ENCODE measurements at places on chromosomes 2 and 18. TPM values are rescaled to one million over a fixed set of nuclear protein-coding genes. Genes with fewer than 3 reads are reported as not detected.
A peak's percentile ranks its signal among the peaks of the same experiment; 100 is the strongest.

DNA sequence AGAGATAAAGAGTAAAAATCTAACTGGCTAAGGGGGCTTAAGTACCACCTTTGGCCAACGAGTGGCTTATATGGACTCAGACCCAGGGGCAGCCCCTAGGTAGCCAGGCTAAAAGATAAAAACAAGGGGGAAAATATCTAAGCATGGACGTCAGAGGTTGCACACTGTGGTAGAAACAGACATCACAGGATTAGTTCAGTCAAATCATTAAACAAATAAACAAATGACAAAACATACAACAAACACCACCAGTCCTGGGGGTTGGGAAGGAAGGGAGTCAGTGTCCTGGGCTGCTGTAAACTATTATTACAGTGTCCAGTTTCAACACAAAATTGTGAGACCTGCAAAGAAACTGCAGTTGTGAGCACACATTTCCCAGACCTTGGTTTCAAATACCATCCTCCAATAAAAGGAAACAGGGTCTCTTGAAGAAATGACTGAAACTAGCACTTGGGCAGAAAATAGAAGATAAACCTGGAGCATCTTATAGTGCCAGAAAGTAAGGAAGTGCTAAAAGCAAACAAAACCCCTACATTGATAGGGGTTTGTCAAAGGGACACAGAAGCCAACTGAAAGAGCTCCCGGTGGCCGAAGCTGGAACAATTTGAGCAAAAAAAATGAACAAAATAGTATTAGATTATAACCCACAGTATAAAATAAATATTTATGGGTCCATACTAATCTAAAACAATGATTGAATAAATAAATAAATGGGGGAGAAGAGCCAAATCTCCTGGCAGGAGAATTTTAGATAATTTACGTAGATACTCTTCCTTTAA lies 154.8 kb upstream of the KLF7 start:
- no peak for DNase-seq

DNA sequence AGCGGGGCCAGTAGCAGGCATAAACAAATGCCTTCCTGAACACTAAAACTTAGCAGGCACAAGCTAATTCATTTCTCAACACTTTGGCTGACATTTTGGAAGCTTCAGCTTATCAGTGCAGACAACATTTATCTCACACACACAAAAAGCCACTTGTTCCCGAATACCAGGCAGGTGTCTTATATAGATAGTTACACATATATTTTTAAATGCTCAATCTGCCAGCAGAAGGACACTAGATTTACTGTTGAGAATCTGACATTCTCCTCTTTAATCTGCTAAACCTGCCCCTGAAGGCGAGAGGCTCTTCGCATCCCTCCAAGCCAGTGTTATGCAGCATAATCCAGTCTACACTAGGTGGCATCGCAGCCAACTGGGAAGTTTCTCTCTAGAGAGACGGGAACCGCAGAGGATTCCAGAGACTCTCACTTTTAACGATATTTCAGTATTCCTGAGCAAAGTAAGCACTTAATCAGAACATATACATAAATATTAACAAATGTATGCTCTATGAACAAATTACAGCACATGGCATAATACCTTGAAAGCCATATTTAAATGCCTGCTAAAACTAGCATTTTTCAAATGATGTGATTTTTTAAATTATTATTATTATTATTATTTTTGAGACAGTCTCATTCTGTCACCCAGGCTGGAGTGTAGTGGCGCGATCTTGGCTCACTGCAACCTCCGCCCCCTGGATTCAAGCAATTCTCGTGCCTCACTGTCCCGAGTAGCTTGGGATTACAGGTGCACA lies 90.2 kb upstream of the SCG2 start:
- peak; percentile 53 for DNase-seq

DNA sequence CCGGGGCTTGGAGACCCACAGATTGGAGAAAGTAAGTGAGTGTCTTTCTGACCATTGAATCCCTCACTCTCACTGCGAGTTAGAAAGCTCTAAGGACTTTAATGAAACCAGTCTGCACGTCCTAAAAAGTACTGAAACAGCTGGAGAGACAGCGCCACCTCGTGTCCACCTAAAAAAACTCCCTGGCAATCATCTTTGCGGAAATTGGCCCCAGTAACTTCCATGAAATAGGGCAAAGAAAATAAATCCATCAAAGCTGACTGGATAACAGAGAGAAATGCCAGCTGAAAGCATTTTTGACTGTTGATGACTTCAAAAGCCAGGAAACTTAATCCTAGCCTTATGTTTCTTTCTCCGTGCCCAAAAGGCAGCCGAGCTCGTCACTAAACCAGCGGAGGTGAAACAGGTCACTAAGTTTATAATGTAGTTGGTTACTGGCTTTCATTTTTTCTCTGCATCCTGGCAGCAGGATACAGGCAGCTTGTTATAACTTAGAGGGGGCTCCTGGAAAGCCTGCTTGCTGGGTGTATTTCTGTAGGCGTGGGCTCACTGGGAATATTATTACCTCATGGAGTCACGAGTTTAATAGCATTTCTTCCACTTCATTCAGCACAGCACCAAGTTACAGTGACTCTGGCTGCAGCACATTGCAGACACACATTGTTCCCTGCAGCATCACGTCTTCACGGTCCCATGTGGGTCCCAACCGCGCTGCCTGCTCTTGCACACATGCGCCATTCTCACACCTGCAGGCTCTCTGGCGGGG lies 266.5 kb downstream of the HRH4 start:
- peak; percentile 50 for DNase-seq

DNA sequence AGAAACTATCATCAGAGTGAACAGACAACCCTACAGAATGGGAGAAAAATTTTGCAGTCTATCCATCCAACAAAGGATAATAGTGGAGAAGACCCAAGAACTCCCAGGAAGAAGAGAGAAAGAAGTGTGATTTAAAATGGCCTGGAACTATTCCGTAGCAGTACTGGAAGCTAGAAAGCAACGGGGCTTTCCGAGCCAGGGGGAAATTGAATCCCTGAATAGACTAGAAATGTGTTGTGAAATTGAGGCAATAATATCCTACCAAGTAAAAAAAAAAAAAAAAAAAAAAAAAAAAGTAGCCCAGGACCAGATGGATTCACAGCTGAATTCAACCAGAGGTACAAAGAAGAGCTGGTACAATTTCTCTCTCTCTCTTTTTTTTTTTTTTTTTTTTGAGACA lies 69.3 kb downstream of the FARP2 start:
- no peak for DNase-seq

DNA sequence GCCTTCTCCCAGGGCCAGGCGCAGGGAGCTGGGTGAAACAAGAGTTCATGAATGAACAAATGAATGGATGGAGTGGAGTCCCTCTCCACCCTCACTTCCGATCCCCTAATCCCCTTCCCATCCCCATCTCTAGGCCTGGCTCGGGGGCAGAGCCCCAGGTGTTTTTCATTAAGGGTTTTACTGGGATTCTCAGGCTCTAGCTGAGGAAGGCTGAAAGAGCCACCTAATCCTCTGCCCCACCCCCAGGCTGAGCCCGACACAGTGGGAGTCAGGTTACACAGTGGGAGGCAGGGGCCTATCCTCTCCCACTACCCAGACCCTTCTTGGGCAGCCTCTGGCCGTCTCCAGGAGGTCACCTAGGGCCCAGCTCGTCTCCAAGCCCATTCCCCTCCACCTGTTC lies 36.1 kb downstream of the SDC1 start:
- no peak for DNase-seq

DNA sequence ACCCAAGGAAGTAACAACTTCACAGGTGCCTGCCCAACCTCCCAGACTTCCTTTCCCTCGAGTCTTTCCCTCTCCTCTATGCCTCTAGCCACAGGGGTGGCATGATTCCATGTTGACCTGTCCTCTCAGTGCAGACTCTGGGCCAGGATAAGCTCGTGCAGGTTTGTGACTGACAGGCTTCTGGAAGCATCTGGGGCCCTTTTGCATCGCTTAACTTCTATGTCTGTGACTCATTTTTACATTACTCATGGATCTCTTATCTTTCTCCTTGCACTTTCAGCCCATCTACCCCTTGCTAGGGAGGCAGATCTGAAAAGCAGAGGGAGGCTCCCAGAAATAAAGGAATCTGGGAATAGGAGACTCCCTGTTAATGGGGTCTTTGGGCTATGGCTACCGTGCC lies 98.5 kb upstream of the RIOK3 start:
- DNase-seq = no peak

DNA sequence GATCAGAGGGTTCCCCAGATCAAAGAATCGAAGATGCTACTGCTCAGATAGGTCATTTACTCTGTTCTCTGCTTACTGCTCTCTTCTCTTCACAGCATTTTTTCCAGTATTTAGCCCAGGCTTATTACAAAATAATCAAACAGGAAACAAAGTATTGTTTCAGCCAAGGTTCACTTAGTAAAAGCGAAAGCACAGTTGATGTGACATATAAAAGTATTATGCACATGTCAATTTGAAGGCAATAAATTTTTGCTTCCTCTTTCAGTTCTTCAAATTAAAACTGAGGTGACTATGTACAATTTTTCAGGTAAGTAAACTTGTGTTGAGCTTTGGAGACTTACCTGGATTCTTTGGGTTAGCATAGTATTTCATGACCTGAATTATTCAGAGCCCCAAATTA lies 262.8 kb upstream of the CHST9 start:
- no peak for DNase-seq

DNA sequence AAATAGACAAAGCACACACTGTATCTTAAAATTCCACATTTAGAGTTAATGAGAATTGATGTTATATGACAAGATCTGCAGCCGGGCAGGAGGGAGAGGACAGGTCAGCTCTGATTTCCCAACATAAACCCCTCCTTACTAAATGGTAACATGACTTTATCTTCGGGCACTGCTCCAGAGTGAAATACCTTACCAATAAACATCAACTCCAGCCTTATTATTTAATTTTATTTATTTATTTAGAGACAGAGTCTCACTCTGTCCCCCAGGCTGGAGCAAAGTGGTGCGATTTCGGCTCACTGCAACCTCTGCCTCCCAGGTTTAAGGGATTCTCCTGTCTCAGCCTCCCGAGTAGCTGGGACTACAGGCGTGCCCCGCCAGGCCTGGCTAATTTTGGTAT lies 1.7 kb downstream of the CYB5A start:
- DNase-seq = no peak

GRCh38 chr18:54436501-54436900 lies 78.8 kb downstream of the C18orf54 start:
- no peak for DNase-seq

- no peak for DNase-seq
These were observed 1596.5 kb upstream of the NXPH2 start for GRCh38 chr2:140376686-140377085.

GRCh38 chr2:65165558-65165957 lies 35.7 kb upstream of the RAB1A start:
- no peak for DNase-seq

DNA sequence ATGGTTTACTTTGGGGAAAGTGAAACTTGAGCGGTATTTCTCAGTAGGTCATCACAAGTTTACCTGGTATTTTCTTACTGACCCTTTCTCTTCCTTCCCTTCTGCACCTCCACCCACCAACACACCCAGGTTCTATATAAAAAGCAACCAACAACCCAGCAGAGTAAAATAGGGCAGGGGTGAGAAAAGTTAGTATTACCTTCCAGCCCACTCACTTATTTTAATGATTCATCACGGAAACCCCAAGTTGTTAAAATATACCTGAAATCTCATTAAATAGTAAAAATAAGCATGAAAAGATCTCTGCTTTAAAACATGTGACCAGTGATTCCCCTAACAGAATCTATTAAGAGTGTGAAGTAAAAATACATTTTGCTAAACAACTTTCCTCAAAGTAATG lies 306.1 kb downstream of the ZEB2 start:
- no peak for DNase-seq

GRCh38 chr2:173571021-173571821 lies 216.5 kb downstream of the CDCA7 start:
- DNase-seq = peak; percentile 11

DNA sequence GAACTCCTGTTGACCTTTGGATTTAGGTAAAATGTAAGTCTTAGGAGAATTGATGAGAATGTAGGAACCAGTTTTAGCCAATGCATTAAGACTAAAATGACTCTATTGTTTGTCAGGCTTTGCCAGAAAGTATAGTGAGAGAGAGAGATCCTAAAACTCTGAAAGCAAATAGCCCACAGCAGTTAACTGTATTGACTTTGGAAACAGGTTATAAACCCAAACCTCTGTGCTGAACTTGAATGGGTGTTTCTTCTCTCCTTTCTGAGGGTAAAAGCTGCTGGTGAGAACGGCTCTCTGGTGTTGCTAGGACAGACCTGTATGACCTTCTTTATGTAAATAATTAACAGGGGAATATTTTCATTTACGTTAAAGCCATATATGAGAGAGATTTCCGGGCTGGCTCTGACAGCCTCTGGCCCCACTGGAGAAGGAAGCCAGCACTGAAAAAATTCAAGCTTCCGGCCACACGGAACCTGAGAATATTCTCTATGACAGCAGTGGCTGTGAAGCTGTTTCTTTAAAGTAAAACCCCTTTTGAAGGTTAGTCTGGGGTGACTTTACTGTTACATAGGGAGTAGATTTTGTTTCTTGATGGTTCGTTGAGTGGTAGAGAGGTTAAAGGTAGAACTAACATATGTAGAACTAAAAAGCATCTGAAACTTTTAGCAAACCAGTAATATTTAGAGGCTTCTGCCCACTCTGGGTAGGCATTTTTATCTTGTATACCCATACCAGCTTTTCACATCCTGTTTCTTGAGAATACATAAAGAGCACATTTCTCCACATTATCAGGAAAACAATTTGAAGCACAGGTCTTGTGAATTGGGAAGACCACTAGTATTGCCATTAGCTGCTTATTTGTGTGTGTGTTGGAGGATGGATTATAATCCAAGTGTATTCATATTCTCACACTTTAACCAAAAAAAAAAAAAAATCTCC lies 123.8 kb downstream of the SPTBN1 start:
- DNase-seq = no peak

DNA sequence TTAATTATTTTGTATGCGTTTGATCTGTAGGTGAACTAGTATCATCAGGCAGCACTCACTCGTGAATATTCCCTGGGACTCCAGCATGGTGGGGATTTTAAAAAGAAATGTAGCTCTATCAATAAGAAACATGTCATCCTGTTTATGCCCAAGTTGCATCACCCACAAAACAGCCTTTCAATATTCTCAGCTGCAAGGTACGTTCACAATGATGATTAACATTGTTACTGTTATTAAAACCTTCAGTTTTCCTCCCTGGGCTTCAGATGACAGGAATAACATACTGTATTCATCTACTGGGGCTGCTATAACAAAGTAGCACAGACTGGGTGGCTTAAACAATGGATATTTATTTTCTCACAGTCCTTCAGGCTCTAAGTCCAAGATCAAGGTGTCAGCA lies 87.9 kb upstream of the KLHL29 start:
- DNase-seq = no peak

GRCh38 chr18:66662632-66663031 lies 58.7 kb upstream of the CDH19 start:
- DNase-seq = no peak

TRIM43 gene
- total RNA-seq = not detected

EIF2AK2 gene
- 17.3 TPM for total RNA-seq

DSC3 gene
- total RNA-seq = 0.21 TPM

HJURP gene
- total RNA-seq = 2.7 TPM

GPAT2 gene
- 1.8 TPM for total RNA-seq

DCDC2C gene
- total RNA-seq = 0.30 TPM

ACTR3 gene
- 530 TPM for total RNA-seq

CNTNAP5 gene
- not detected for total RNA-seq
